ENCODE measurements at places on chromosomes 6 and 20.

GRCh38 chr20:57308451-57309271, 20.9 kb upstream of the SPO11 start:
- DNase-seq: no peak

- no peak for DNase-seq
Measured at GRCh38 chr20:5864873-5865587, 85.3 kb downstream of the TRMT6 start.

DNA sequence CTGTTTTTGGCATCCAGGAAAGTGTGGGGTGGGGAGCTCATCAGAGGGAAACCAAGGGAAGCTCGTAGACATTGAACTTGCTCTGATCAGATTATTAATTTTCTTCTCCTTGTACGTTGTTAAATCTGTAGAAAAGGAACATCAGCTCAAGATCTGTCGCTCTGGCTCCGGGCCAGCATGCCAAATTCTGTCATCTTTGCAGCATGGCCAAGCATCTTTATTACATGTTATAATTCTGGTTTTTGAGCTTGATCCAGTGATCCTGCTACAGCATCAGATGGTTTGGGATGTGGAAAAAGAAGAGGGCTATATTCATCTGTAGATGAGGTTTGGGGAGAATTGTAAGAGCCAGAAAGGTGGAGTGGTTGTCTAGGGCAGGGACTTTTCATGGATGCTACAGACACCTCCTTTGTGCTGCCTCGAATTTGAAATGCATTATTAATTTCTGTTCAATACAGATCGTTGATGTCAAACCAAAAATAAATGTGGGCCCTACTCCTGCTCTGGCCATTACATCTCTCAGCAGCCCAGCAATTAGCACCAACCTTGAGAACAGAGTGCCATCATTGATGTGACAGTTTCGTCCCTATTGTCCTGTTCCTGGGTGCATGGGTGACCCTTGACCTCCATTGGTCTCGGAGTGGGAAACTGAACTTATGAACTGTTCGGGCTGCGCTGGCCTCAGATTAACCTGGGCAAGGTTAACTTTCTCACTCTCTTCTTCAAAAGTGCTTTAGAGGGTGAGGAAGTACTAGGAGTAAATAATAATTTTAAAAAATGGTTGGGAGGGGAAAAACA, 250.8 kb downstream of the SOX4 start:
- DNase-seq: no peak

DNA sequence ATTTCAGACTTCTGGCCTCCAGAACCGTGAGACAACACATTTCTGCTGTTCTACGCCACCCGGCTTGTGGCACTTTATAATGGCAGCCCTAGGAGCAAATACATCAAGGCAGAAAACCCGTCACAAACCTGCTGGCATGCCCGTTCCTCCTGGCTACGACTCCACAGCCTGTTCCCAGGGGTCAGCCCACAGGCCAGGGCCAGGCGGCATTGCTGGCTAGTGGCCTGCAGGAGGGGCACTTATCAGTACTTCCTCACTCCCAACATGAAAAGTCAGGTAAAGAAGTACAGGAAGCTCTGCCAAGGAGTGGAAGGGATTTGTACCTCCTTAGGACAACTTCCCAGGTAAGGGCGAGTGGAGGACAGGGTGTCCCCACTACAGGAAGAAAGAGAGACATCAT, 223.1 kb upstream of the AGPAT4 start:
- DNase-seq: no peak

GRCh38 chr6:135372758-135373157, 124.8 kb downstream of the AHI1 start:
- DNase-seq: no peak

GRCh38 chr20:18263723-18264122, 24.6 kb upstream of the ZNF133 start:
- DNase-seq: no peak

DNA sequence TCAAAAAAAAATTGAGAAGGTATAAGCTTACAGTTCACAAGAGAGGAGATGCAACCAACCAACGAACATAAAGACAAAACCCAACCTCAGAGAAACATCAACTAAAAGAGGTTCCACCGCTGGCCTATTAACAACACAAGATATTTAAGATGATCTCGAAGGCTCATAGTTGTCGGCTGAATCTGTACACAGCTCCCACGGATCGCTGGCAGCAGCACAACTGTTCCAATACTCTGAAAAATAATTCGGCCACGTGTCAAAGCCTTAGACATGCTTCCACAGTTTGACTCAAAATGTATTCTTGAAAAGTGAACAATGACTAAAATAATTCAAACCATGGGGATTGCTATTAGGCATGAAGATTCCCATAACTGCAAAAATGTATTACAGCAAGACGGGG, 13.7 kb downstream of the EXOC2 start:
- no peak for DNase-seq

- no peak for DNase-seq
Measured at GRCh38 chr6:99560668-99561067, 7.8 kb downstream of the CCNC start.

DNA sequence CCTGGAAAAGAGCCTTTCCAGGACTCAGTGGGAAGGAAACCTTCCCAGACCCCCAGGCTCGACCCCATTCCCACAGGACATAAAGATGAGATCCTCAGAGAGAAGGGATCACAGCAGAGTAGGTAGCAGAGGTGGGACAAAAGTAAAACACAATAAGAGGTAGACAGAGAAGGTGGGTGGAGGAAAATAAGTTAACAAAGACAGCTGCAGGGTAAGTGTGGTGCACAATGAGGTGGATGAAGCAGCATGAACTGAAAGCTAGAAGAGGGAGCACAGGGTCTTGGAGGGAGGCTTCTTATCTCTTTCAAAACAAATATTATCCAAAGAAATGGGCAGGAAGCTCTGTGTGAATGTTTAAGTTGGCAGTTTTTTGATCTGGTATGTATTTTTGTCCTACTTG, 14.0 kb upstream of the MAP7 start:
- DNase-seq: no peak

GRCh38 chr6:97422171-97422570, 139.2 kb upstream of the MMS22L start:
- no peak for DNase-seq

DNA sequence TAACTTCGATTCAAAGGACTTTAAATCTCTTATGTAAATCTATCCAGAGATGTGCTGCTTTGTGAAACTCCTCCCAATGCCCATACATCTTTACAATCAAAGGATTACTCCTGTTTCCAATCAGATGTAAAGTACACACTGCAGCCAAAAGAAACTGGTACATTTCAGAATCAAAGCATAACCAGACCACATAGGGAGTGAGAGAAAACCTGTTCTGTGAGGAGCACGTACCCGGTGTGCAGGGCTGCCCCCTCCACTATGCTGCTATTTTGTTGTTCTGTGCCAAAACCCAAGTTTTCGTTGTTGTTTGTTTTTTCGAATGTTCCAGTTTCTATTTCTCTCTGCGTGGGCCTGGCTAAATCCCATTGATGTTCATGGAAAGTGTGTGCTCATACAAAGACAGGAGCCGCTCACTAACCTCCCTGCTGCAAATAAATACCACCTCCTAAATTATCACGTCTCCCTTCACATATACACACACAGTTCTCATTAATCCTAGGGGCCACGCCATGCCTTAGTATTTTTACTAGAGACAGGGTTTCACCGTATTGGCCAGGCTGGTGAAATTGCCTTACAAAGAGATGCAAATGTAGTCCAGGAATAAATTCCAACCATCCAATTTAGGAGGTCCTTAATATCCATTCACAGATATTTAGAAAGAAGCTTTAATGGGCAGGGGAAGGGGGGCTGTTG, 52.9 kb downstream of the ATP9A start:
- DNase-seq: no peak

GRCh38 chr20:34363465-34364222, 571 bp downstream of the ITCH start:
- DNase-seq: no peak

DNA sequence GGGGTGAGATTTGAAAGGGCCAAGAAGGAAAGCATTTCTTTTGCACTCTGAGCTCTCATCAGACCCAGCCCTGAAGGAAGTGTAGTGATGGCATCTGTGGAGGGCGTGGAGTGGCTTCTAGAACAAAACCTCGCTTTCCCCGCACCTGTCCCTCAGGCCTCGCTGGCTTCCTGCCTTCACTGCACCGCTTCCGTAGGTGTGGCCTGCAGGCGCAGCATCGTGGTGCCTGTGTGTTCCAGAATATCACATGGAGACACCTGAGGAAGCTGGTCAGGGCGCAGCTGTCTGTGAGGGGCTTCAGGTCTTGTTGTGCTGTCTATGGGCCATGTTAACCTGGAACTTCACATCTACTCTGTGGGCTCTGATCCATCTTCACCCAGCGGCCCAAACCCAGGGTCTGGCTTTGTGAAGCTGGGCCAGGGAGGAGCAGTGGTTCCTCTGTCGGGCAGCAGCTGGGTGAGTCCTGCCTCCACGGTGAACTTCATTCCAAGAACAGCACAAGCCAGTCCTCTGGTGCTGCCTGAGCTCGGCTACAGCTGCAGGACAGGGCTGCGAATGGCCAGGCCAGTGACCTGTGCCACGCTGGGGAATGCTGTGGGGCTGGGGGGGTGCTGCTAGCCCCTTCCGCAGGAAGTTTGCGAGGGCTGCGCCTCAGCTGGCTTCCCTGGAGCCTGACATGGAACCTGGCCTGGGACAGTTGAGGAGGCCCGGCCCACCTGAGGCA, 40.9 kb downstream of the DSTN start:
- peak; percentile 64 for DNase-seq

- DNase-seq: no peak
Measured at GRCh38 chr6:158852312-158853071, 33.3 kb upstream of the EZR start.

DNA sequence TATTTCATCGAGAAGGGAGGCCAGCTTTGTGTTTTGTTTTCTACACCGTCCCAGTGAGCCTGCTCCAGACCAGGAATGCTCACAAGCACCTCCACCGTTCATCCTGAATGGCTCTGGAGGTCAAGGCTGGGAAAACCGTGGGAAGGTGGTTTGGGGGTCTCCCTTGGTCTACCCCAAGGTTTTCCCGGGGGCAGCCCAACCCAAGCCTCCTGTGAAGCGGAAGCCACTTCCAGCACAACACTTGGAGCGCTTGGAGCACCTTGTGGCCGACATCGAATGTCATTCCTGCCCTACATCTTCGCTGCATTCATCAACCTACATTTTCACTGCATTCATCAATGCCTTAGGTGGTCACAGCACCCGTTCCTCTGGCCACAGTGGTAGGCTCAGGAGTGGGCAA, 255.6 kb upstream of the PMEPA1 start:
- DNase-seq: no peak

GRCh38 chr20:10119336-10119735, 84.5 kb downstream of the ANKEF1 start:
- DNase-seq: no peak

- no peak for DNase-seq
Measured at GRCh38 chr20:20971810-20972209, 134.3 kb downstream of the LINC00237 start.

DNA sequence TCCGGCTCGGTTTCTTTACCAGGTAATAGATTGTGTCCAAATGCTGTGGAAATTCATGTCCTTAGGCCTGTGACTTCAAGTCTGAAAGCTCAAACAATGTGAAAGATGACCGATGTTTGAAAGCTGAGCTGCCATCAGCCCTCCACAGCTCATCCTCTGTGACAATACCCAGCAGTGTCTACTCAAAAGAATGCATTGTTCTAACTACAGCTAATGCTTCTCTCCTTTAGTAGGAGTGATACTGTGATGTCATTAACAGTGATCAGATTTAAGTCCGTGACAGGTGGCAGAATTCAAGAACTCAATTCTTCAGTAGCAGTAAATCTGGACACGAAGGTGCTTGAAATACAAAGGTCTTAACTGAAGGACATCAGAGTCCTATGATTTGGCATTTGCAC, 97.3 kb downstream of the RCAN2 start:
- no peak for DNase-seq

- no peak for DNase-seq
Measured at GRCh38 chr6:116217069-116217468, 36.8 kb downstream of the TSPYL4 start.

GRCh38 chr20:24981790-24982189, 10.8 kb downstream of the APMAP start:
- no peak for DNase-seq

- no peak for DNase-seq
Measured at GRCh38 chr6:35716798-35717197, 20.0 kb upstream of the ARMC12 start.

- DNase-seq: no peak
Measured at GRCh38 chr6:149236589-149236988, 80.9 kb upstream of the TAB2 start.

- DNase-seq: peak; percentile 24
Measured at GRCh38 chr6:134437376-134437775, 119.5 kb upstream of the SGK1 start.

DNA sequence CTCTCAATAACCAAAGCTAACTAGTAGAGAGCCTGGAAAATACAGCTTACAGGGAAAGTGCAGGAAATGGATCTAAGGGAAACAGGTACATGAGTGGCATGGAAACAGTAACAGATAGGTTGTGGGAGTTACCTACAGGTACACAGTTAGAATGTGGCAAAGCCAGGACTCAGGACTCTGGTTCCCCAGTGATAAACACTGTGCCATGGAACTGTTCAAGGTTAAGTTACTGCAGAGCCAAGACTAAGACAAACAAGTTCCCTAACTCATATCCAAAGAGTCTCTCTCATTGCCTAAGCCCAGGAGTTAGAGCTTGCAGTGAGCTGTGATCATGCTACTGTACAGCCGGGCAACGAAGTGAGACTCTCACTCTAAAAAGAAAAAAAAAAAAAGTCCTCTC, 6.6 kb downstream of the MED20 start:
- no peak for DNase-seq

DNA sequence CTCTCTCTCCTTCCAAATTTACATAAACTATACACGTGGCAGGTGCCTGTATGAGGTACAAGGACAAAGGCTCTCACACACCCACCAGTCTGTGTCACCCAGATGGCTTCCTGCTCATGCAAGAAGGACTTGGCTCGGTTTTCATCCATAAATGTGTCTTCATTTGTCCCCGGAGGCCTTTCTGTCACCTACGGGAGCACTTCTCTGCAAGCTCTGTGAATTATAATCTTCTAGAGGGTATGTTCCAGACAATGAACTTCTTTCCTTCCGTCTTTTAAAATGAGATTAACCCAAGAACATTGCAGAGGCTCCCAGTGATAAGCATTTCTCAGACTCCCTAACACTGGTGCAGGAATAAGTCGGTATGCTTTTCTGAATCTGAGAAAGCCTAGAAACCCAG, 123.6 kb downstream of the PTPRT start:
- DNase-seq: no peak

- DNase-seq: no peak
Measured at GRCh38 chr6:20266851-20267608, 54.8 kb upstream of the MBOAT1 start.

DNA sequence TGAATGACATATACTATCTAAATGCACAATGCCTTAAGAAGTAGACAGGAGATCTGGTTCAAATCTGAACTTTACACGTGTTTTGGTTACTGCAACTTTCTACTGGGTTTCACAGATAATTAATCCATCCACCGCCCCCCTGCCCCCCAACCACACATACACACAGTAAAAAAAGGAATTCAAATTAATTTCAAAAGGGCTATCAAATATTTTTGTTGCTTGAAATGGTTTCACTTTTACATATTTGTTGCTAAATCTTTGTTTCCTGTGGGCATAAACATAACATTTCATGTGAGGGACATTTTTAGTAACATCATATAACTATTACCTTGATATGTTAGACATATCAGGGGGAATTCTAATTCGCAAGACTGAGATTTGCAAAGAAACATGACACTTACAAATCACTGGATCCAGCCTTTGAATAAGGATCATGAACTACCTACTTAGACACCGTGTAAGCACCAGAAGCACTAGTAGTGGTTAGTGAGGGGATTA, 7.5 kb downstream of the NEDD9 start:
- no peak for DNase-seq

All from stimulated activated CD4-positive, alpha-beta T cell treated with anti-CD3 and anti-CD28 coated beads, Interleukin-4, amount 100 ng/mL, for 4 hours (primary cell).